ENCODE measurements at places on chromosomes 16 and 17.

- peak; percentile 27 for DNase-seq
Observed at GRCh38 chr16:24540602-24541210, 1.3 kb downstream of the RBBP6 start.

- no peak for DNase-seq
Observed at GRCh38 chr16:86033016-86033474, 134.1 kb downstream of the IRF8 start.

DNA sequence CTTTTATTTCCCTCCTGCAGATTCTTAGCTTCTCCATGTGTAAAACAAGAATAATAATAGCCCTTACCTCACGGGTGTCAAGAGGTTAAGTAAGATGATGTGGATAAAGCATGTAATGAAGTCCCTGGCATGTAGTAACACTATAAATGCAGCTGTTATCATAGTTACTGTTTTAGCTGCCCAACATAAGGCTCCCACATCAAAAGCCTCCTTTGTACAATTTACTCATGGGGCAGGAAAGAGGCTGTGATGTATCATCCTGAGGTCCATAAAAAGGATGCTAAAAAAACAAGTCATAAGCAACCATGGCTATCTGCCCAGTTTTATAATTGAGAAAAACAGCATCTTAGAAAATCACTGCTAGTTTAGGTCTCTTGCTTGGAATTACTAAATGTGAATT, 339.7 kb downstream of the CA10 start:
- no peak for DNase-seq

DNA sequence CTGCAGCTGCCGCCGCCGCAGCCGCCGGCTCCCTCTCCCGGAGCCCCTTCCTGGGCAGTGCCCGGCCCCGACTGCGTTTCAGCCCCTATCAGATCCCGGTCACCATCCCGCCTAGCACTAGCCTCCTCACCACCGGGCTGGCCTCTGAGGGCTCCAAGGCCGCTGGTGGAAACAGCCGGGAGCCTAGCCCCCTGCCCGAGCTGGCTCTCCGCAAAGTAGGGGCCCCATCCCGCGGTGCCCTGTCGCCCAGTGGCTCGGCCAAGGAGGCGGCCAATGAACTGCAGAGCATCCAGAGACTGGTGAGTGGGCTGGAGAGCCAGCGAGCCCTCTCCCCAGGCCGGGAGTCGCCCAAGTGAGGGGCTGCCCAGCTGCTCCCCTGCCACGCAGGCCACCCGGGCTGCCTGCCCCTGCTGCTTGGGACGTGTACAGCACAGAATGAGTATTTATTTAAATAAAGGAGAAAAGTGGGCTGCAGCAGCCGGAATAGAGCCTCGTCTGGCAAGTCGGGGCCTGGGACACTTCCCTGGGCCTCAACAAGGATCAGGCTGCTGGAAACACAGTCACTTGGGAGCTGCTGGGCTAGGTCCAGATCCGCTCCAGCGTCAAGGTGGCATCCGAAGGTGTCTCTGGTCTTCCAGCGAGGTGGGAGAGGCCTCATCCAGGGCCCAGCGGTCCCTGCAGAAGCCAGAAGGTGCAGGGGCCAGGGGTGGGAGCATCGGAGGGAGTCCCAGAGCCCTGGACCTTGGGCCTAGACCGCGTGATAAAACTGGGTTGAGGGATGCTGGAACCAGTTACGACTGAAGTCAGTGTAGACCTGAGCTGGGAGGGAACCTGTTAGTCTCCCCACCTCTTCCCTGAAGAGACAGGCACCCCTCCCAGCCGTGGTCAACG, 8.8 kb downstream of the TBX2 start:
- no peak for DNase-seq

GRCh38 chr16:78195797-78196196, 96.3 kb downstream of the WWOX start:
- DNase-seq, result no peak

GRCh38 chr16:21603928-21604327, 4.6 kb downstream of the METTL9 start:
- DNase-seq, result peak; percentile 11

- peak; percentile 1 for DNase-seq
Observed at GRCh38 chr17:33927732-33928133, 327.4 kb upstream of the CCL2 start.

DNA sequence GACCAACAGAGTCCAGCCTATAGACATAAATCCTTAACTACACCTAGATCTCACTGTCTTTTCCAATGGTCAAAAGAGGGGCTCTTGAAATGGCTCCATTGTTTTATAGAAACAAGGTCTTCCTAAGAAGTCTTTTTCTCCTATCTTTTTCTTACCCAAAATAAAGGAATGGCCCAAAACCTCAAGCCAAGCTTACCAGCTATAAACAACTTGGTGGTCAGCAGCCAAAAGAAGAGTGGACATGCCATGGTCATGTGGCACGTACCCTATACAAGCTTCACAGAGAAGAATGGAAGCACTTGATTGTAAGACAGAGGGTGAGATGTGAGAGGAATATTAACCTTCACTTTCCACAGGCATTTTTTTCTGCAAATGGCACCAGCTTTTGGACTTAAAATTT, 82.1 kb upstream of the GNAO1 start:
- no peak for DNase-seq

DNA sequence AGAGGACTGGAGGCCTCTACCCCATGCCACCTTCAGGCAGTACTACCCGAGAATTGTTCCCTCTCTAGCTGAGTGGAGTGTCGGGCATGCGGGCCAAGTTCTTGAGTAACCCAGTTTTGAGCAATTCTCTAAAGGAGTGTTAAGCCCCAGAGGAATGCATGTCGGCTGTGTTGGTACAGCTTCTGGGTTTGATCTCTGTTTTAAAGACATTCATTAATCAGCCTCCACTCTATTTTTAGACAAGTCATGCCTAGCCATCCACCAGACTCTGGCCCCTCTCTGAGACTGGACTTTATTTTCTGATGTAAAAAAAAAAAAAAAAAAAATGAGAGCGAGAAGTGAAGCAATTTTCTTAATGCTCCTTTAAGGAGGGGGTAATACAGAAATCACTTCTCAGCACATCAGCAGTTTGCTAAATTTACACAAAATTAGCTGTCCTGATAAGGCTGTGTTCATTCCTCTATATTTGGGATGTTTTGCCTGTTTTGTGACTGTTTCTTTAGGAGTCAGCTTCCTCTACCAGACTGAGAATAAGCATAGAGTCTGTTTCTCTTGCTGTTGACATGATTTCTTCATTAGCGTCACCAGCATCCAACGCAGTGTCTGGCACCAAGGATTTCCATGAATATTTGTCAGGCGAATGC, 88.7 kb downstream of the AXIN2 start:
- peak; percentile 52 for DNase-seq

DNA sequence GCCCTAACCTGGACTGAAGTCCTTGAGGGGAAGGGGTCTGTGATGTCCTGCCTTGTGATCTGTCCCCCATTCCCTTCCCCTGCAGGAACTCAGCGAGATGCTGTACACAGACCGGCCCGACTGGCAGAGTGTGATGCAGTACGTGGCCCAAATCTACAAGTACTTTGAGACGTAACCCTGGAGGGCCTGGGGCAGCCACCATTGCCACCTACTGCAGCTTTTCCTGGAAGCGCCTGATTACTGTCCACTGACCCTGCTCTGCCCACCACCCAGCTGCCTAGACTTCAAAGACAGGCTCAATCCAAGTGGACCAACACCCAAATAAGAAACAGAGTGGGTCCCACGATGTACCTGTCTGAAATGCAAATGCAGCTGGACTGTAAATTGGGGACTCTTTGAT, 153.4 kb downstream of the LGALS9B start:
- DNase-seq, result no peak

GRCh38 chr17:34099859-34100515, 155.1 kb upstream of the CCL2 start:
- no peak for DNase-seq

- peak; percentile 38 for DNase-seq
Observed at GRCh38 chr17:78697554-78698343, 84.3 kb downstream of the CYTH1 start.

DNA sequence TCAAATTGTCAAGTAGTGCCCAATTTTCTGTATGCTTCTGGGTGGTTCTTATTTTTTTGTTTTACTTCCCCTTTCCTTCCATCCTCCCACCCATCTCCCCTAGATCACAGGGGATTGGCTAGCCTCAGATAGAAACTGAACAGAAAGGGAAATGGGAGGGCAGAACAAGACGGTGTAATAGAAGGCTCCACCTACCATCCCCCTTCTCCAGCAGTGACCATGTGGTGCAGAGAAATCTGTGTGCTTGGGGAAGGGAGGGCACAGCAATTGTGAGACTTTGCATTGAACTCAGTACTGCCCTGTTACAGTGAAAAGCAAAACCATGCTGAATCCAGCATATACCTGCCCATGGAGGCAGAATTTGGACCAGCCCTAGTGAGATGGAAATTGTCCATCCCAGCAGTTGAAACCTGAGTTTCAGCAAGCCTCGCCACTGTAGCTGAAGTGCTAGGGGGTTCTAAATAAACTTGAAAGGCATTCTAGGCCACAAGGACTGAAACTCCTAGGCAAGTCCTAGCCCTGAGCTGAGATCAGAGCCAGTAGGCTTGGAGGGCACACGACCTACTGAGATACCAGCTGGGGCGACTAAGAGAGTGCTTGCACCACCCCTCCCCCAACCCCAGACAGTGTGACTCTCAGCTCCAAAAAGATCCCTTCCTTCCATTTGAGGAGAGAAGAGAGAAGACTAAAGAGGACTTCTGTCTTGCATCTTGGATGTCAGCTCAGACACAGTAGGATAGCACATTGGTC, 5.2 kb downstream of the SLFN11 start:
- no peak for DNase-seq

DNA sequence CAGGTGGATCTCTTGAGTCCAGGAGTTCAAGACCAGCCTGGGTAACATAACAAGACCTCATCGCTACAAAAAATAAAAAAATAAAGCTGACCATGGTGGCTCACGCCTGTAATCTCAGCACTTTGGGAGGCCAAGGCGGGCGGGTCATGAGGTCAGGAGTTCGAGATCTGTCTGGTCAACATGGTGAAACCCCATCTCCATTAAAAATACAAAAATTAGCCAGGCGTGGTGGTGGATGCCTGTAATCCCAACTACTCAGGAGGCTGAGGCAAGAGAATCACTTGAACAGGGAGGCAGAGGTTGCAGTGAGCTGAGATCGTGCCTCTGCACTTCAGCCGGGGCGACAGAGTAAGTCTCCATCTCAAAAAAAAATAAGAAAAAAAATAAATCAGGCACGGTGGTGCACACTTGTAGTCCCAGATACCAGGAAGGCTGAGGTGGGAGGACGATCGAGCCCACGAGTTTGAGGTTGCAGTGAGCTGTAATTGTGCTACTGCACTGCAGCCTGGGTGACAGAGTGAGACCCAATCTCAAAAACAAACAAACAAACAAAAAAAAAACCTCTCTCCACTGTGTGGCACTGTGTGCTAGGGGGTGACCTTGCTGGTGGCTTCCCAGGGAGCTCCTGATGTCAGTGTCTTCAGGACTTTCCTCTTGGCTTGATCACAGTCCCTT, 19.8 kb upstream of the MAPK3 start:
- DNase-seq, result peak; percentile 16

DNA sequence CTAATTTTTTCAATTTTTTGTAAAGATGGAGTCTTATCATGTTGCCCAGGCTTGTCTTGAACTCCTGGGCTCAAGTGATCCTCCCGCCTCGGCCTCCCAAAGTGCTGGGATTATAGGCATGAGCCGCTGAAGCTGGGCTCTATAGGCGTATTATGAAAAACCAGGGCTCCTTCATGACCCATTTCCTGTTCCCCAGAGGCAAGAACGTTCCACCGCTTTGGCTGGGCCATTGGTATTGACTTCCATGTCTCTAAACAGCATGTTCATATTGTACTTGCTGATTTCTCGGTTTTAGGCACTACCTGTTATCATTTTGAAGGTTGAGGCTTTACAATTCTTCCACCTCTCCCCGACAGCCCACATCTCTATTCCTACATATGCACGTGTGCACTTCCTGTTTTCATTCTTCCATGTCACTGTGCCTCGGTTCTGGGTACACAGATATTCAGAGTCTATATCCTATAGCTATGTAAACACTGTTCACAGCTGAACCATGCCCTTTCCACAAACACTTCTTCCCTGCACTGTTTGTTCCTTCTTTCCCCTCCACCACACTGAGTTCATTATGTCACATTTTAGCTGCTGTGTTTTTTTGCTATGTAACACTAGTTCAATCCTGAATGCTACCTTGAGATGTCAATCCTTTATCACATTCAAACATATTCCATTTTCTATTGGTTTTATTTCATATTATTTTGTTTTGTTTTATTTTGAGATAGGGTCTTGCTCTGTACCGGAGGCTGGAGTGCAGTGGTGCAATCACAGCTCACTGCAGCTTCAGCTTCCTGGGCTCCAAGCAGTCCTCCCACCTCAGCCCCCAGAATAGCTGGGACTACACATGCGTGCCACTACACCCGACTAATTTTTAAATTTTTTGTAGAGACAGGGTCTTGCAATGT, 16.8 kb upstream of the MAPK3 start:
- DNase-seq, result no peak

- peak; percentile 31 for DNase-seq
Observed at GRCh38 chr16:9797306-9797705, 384.9 kb downstream of the GRIN2A start.

- no peak for DNase-seq
Observed at GRCh38 chr16:56355786-56356275, 69.5 kb downstream of the AMFR start.

GRCh38 chr17:54992797-54993639, 24.5 kb downstream of the STXBP4 start:
- peak; percentile 48 for DNase-seq

GRCh38 chr16:31298958-31299357, 39.2 kb downstream of the ITGAM start:
- no peak for DNase-seq

GRCh38 chr17:42553866-42554249, 1.1 kb downstream of the HSD17B1 start:
- DNase-seq, result no peak

DNA sequence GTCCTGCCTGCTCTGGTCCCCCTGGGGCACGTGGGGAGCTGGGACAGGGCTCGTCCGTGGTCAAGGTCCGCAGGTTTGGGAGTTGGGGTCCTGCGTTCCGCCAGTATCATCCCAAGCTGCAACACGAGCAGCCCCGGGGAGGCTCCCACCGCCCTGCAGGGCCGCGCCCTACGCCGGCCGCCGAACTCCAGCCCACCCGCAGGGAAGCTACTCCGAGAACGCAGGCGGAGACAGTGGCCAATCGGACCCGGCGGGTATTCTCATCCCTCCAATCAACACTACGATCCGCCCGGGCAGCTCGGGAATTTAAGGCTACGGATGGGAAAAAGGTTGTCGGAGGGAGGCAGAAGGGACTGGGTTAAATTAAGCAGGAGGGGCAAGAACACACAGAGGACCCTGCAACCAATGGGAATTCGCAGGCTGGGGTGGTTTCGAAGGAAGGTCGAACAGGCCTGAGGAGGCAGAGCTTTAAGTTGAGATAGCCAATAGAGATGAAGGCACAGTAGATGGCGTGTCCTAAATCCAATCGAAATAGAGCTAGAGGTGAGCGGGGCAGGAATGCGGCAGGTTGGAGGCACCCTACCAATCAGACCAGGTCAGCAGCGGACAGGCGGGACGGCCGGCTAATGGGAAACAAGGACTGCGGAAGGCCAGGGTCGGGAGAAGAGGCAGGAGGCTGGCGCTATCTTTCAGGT, 626 bp downstream of the SPAG7 start:
- peak; percentile 100 for DNase-seq

DNA sequence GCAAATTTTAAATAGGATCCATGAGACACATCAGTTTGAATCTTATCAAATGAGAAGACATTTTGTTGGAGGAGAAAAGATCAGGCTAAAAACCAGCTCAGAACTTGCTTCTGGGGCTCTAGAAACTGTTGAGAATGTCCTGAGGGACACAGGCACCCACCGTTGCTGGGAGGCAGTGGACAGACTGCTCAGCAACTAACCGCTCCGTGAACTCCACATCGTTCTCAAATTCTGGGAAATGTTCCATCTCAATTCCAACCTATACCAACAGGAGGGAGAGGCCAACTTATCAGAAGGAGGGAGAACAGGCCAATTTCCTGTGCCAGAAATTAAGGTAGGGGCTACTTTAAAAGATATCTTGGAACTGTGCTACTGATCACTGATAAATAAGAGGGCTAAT, 8.3 kb downstream of the TAT start:
- DNase-seq, result no peak
